ENCODE measurements at places on chromosomes 16 and 17. TPM values are rescaled to one million over a fixed set of nuclear protein-coding genes. Genes with fewer than 3 reads are reported as not detected.

- no peak for DNase-seq
Observed at GRCh38 chr16:89200124-89200849, at the start of gene SLC22A31. Gene SLC22A31 (minus strand): TSS chr16:89200537. CDS start chr16:89200501, 36 bp downstream.

AHSP gene
- not detected for total RNA-seq

HCRT gene
- not detected for total RNA-seq

GRCh38 chr17:50462446-50462845 lies 6.2 kb downstream of the CHAD start:
- DNase-seq, result no peak

DNA sequence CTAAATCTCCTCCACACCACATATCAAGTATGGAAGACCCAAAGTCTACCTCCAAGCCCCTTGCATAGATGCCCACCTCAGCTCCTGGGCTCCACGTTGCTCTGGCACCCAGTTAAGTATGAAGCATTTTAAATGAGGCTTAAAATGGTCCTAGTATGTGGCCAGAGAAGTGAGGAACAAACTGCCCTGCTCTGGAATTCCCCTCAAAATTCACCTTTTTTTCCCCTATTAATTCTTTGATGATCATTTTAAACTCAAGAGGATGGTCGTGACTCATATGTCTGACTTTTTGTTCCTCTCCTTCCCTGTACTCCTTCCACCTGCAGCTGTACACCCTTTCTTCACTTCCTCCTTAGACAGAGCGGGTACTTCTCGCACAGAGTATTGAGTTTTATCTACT lies 234.5 kb upstream of the MYOCD start:
- no peak for DNase-seq

MPO gene
- total RNA-seq, result not detected

KCNJ16 gene
- total RNA-seq, result not detected

DNA sequence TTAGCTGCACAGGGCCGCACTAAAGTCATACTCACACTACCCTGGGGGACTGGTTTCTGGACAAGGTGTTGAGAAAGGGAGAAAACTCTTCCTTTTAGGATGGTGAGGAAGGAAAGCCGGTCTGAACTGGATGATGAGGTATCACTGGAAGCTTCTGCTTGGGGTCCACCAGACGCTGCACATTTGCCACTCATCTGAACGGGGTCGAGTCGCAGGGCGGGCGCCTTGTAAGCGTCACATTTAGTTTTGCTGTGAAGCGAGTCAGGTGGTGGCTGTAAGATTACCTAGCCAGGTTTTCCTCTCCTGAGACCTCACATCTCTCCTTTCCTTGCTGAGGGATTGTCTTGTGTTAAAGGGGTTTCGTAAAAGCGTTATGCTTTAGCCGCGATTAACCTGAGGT lies 2.3 kb downstream of the JPT2 start:
- DNase-seq, result no peak

DNA sequence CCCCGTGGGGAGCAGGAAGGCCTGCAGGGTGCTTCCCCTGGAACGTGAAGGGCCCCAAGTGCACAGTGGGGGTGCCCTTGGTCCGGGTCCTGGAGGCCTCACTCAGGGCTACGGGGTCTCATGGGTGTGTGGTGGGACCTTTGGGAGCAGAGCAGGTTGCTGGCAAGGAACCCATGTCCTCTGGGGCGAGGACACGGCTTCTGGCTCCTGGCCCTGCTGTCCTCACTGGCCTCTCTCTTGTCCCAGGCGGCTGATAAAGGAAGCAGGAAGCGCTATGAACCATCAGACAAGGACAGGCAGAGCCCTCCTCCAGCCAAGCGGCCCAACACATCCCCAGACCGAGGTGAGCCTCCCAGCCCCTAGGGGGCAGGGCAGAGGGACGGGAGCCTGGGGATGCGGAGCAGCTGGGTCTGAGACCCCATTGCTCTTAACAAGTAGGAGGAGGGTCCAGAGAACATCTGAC lies 9.8 kb upstream of the IL17C start:
- no peak for DNase-seq

ZDHHC1 gene
- total RNA-seq, result not detected

TVP23B gene
- 47.0 TPM for total RNA-seq

DNA sequence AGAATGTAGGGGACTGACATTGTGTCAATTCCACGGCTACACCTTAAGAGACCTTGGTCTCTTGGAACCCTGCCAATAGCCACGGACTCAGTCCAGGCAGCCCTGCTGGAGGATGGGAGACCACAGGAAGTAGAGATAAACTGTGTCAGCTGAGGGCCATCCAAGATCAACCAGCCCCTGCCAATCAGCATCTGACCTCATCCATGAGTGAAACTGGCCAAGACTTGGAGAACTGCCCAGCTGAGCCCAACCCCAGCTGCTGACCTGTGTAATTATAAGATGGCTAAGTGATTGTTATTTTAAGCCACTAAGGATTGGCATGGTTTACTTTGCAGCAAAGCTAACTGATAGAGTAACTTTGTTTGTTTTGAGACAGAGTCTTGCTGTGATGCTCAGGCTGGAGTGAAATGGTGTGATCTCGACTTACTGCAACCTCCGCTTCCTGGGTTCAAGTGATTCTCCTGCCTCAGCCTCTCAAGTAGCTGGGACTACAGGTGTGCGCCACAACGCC lies 13.3 kb upstream of the YWHAE start:
- DNase-seq, result peak; percentile 92

SLFN11 gene
- 25.1 TPM for total RNA-seq

DNA sequence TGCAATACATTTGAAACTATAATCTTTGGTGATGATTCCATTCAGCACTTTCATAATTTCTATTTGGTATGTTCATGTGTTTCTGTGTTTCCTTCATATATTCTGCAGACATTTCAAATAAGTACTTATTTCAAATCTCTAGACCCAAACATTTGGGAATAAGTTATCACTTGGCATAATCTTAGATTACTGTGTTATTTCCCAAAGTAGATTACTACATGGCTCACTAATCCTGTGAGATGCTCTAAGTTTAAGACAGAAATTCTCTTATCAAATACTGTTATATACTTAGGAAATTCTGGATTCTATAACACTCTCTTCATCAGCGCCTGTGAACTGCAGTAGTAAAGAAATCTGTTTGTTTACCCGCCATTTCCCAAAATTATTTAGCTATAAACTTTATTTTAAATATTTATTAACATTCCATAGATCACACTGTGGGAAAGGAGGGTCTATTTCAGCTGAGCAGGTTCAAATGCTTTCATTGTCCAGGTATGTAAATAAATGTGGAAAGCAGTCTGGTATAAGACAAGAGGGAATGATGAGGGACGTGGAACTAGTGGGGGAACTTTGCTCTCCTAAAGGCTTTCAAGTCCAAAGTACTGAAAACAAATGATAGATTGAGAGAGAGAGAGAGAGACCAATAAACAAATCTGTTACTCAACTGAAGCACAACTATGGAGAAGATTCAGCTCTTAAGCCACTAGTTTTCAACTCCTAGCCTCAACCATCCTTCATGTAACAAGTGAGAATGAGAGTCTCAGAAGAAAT lies 61.8 kb upstream of the TOM1L1 start:
- no peak for DNase-seq

DNA sequence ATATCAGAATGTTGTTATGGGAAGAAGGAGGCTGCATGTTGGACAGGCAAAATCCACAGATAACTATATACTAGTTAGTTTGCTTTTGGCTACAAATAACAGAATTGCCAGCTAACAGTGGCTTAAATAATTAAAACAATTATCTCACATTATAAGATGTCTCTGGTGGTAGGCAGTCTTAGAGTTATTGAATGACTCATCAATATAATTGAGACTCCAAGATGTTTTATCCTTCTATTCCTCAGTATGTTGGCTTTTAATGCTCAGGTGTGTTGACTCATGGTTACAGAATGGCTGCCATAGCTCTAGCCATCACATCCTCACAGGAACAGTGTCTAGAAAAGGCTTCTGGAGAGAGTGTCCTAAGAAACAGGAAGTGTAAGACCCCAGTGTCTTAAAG lies 11.1 kb downstream of the CHP2 start:
- no peak for DNase-seq

GRCh38 chr16:35174016-35174415 lies 1714.6 kb downstream of the TP53TG3F start:
- no peak for DNase-seq

DNA sequence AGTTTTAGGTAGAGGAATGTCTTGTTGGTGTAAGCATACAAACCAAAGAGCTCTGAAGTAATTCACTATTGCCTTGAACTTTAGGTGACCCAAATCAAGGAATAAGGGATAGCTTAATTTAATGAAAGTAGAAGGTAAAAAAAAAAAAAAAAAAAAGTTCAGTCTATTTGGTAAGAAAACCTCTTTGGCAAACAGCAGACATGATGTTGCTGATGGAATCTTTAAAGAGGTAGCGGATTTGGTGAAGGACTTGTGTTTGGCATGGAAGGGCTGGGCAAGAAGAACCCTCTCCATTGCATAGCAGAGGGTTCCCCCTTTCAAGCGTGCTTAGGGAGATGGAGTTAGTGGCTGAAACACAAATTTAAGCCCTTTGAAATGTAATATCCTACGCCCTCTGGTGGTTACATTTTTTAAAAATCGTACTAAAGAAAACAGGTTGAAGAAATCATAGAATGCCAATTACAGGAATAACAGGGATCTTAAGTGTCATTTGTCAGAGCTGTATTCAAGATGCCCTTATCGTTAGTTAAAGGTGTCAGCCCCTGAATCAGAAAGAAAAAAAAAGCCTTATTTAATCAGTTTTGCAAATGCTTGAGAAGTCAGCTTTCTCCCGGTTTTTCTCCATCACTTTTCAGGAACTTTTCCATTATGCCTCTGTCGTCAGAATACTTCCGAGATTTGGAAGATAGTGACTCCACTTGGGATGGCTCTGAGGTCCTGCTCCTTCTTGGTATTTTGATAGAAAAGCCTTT lies 383.1 kb downstream of the KCNJ2 start:
- DNase-seq, result peak; percentile 0

KRTAP9-6 gene
- total RNA-seq, result not detected

KRTAP9-8 gene
- not detected for total RNA-seq

LPO gene
- total RNA-seq, result not detected

TNFRSF13B gene
- total RNA-seq, result not detected

- no peak for DNase-seq
Observed at GRCh38 chr17:57666201-57666870, 78.8 kb downstream of the CCDC182 start.

C16orf89 gene
- not detected for total RNA-seq

- DNase-seq, result no peak
Observed at GRCh38 chr17:1012823-1013728, 16.1 kb downstream of the TIMM22 start.

- DNase-seq, result peak; percentile 67
Observed at GRCh38 chr16:85202631-85203461, 90.6 kb upstream of the CIBAR2 start.
